ENCODE measurements at places on chromosomes 13 and 19.

GRCh38 chr13:113820813-113821651 lies 42.8 kb downstream of the GAS6 start:
- DNase-seq = no peak

DNA sequence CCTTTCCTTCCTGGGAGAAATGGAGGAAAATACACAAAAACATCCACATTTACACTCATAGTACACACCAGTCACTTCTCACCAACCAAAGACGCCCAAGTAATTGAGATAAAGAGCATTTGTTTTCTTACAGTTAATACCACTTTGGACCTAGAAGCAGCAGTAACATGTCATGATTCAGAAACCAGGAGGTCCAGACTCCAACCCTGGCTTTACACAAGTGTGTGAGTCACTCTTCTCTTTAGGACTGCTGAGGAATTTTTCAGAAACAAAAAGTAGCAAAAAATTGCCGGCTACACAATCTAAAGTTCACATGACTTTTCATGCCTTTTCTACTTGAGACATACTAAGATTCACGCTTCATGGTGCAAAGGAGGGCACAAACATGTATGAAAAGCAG lies 42.1 kb downstream of the TUBGCP3 start:
- DNase-seq = no peak

DNA sequence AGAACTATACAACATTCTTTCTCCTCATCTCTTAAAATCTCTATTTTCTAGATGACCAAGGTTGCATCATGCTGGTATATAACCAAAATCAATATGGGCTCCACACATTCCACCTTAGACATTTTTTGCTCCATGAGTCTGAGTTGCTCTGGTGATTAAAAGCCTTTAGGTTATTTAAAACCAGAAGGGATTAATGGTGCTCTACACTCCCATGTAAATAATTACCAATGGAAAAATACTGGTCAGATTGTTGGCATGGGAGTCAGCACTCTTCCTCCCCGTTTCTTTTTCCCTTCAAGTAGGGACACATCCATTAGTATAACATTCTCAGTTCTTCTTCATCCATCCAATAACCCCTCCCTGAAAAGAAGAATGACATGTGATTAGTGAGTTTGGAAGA lies 747.7 kb downstream of the PCDH17 start:
- DNase-seq = no peak

GRCh38 chr13:98503175-98504028 lies 73.5 kb downstream of the STK24 start:
- DNase-seq = no peak

- no peak for DNase-seq
Measured at GRCh38 chr13:90448466-90449037, 898.9 kb upstream of the MIR17HG start.

DNA sequence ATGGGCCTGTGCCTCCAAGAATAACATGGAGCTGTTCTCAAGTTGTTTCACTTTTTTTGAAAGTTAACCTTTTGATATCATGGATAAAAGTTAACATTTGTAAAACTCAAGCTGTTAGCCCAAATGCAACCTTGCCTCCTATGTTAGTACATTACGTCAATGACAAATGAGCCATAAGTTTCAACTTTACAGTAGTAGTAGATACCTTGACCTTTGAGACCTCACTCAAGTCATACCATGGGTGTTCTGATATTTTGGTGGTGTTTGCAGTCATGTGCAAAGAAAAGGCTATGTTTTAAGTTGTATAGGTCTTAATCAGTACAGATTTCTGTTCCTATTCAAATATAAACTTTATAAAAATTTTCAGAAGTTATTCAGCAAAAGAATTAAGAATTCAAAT lies 539.2 kb downstream of the GPC6 start:
- DNase-seq = no peak

- no peak for DNase-seq
Measured at GRCh38 chr13:66562054-66562453, 668.1 kb downstream of the PCDH9 start.

GRCh38 chr13:49580980-49581680 lies 4.2 kb downstream of the RCBTB1 start:
- no peak for DNase-seq

GRCh38 chr13:98535501-98536354 lies 41.2 kb downstream of the STK24 start:
- no peak for DNase-seq

DNA sequence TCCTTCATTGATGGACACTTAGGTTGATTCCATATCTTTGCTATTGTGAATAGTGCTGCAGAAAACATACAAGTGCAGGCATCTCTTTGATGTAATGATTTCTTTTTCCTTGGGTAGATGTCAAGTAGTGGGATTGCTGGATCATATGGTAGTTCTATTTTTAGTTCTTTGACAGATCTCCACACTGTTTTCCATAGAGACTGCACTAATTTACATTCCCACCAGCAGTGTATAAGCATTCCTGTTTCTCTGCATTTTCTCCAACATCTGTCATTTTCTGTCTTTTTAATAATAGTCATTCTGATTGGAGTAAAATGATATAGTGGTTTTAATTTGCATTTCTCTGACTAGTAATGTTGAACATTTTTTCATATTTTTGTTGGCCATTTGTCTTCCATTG lies 116.7 kb downstream of the LMO7 start:
- no peak for DNase-seq

GRCh38 chr19:29845574-29846176 lies 33.9 kb downstream of the CCNE1 start:
- DNase-seq = peak; percentile 51

DNA sequence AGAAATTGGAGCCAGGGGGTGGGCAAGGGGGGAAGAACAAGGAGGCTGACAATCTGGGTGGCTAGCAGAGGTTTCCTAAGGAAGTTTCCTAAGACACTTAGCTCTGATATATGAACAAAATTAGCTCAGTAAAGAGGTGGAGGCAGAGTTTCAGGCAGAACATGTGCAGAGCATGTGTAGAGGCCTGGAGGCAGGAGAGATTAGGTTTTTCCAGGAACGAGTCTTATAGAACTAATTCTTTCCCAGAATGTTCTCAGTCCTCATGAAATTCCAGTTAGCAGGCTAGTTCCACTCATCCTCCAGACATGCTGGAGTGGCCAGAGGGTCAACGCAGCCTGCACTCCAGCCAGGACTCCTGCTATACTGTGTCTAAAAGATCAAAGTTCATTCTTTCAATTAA lies 184.7 kb downstream of the LACC1 start:
- DNase-seq = no peak

GRCh38 chr19:33683881-33684537 lies 62.3 kb downstream of the CHST8 start:
- peak; percentile 67 for DNase-seq

GRCh38 chr13:73778242-73778864 lies 355.9 kb downstream of the KLF12 start:
- no peak for DNase-seq

- DNase-seq = no peak
Measured at GRCh38 chr19:19655051-19655594, 8.4 kb downstream of the ATP13A1 start.

DNA sequence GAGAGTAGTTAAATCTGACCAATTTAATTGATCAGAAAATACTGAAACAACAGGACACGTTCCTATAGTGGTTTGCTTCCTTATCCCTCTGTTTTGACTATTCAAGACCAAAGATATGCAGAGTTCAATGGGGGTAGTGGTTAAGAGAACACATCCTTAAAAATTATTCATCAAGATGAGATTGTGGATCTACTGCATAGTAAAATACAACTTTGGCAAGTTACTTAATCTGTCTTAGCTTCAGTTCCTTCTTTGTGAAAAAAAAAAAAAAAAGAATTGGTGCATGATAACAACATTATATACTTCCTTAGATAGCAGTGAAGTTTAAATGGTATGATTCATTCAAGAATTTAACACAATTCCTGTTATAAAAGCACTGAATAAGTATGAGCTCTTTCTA lies 552.1 kb downstream of the DCT start:
- DNase-seq = no peak

DNA sequence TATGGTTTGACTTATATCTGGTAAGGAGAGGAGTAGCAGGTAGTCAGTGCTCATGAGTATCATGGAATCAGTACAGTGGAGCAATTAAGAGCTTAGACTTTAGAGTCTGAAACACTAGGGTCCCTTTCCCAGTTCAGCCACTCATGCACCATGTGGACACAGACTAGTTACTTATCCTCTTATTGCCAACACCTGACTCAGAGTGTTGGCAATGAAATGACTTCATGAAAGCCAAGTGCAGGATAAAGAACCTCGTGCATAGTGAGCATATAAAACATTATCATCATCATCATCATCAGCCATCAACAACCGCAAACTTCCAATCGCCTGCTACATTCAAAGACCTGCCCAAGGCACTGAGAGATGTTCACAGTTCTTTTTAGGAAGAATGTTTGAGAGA lies 164.2 kb downstream of the FOXO1 start:
- no peak for DNase-seq

DNA sequence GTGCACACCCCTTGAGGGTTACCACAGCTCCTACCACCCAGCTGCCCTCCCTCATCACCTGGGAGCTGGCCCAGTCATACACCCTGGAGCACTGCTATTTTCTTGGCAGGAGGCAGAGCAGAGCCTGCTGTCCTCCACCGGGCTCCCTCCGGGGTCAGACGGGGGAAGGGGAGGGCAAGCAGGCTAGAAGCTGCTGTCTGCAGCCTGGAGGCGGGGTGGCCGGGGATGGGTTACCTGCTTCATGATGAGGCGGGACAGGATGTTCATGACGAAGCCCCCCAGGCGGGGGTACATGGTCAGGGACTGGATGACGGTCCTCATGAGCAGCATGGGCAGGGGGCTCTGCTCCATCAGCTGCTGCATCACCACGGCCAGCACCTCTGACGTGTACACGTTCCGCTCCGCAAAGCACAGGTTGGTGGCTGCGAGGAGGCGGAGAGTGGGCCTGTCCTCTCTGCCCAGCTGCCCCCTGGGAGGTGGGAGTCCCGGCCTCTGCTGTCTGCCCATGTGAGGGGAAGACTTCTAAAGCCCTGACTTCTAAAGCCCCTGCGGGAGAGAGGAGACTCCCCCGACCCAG lies 2.7 kb upstream of the RSPH6A start:
- no peak for DNase-seq

- DNase-seq = no peak
Measured at GRCh38 chr19:6164906-6165531, 29.6 kb downstream of the ACSBG2 start.

- DNase-seq = no peak
Measured at GRCh38 chr13:110546378-110546777, 15.1 kb downstream of the RAB20 start.

GRCh38 chr13:46178143-46178542 lies 3.8 kb downstream of the LCP1 start:
- no peak for DNase-seq

DNA sequence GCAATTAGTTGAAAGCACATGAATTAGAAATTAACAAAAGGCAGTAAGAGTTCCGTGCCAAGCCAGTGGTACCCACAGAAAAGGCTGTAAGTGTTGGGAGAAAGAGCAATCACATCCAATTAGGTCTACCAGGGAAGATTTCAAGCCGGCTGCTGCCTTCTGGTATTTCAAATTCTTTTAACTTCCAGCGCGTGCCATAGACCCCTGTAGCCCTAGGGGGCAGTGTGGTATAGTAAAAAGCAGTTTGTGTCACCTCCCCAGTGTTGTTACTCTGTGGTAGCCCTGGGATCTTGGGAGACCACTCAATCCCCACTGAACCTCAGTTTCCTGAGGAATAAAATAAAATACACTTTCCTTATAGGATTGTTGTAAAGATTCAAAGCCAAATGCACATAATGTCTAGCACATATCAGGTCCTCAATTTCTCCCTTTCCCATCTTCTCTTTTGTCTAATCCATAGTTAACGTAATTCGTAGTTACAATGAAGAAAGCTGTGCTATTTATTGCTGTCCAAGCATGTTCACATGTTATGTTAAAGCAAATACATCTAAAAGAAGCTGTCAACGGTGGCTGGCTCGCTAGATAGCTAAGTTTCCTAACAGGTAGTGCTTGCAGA lies 230.2 kb downstream of the TDRD3 start:
- DNase-seq = peak; percentile 57

GRCh38 chr13:112182846-112183531 lies 116.0 kb downstream of the SOX1 start:
- no peak for DNase-seq

- no peak for DNase-seq
Measured at GRCh38 chr13:95954266-95954665, 98.9 kb downstream of the UGGT2 start.

DNA sequence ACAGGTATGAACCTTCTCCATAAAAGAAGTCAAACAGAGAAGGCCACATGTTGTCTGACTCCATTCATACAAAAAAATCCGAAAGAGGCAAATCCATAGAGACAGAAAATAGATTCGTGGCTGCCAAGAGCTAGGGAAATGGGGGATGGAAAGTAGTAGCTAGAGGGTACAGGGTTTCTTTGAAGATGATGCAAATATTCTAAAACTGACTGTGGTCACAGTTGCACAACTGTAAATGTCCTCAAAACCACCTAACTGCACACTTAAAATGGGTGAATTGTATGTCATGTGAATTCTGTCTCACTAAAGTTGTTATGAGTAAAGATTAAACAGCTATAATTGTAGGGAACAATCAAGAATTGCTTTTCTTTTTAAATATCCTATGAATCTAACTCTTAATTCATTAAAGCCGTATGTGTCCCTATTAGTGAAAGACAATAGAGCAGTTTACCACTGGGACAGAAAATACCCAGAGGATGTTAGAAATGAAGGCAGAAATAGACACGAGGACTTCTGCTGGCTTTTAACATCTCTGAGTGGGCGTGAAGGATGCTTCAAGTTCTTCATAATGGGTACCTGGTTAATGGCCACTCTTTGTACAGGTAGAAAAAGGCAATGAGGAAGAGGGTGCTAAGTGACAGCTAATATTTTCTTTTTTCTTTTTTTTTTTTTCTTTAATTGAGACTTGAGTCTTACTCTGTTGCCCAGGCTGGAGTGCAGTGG lies 21.2 kb downstream of the INSR start:
- no peak for DNase-seq

DNA sequence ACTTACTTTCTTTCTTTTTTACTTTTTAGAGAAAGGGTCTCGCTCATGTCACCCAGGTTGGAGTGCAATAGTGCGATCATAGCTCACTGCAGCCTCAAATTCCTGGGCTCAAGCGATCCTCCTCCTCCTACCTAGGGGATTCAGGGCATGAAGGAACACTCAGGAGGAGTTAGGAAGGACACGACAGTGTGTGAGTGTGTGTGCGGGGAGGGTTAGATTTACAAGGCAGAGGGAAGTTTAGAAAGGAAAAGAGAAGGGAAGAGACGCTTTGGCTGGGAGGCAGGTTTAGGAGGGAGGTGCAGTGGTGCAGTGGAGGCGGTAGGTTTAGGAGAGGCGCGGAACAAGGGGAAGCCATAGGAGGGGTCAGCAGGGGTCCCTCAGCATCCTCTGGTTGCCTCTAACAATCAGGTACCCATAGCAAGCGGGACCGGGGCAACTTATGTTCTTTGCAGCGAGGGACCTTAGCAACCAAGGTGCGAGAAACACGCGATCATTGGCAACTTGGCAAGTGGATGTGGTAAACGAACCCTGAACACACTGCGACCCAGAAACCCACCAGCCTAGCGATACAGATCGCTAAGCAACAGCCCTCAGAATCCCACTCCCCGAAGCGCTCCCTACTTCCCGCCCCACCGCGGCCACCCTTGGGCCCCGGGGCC lies 501 bp downstream of the SIRT2 start:
- DNase-seq = no peak

Measured in HEK293T (cell line).